ENCODE measurements at places on chromosomes 12 and 14.

GRCh38 chr14:101004954-101005353 is 101.4 kb upstream of the RTL1 start:
- no peak for DNase-seq

DNA sequence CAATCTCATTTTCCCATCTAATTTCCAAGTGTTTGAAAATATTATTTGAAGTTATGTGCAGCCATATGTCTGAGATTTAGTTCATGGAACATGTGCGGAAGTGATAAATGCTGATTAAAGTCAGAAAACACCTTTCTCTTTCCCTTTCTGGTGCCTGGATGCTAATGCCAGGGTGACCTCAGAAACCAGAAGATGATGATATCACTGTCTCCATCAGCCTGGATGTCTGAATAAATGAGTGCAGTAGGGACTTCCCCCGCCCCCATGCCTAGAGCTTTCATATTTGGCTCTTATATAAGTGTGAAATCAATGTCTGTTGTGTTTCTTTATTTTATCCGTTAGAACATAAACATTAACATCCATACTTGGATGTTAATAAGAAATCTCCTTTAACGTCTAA is 261.9 kb upstream of the LRIG3 start:
- no peak for DNase-seq

- DNase-seq: no peak
These were observed 143.4 kb downstream of the KCNK10 start for GRCh38 chr14:88179716-88180115.

GRCh38 chr12:67237231-67237630 is 31.9 kb upstream of the CAND1 start:
- DNase-seq: no peak

- DNase-seq: no peak
These were observed 106.8 kb downstream of the SLCO1B3 start for GRCh38 chr12:20917269-20917668.

GRCh38 chr14:94646066-94646465 is 33.9 kb downstream of the SERPINA3 start:
- no peak for DNase-seq

DNA sequence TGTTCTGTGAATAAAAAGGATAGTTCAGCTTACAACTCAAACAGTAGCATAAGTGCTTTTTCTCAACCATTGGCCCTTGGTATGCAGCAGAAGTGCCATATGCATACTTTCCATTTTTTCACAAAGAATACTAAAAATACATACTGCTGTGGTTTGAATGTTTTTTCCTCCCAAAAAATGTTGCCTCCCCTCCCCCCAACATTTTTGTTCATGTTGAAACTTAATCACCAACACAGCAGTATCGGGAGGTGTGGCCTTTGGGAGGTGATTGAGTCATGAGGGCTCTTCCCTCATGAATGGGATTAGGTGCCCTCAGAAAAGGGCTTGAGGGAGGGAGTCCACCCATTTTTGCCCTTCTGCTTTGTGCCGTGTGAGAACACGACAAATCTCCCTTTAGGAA is 198.6 kb downstream of the ESR2 start:
- no peak for DNase-seq

- DNase-seq: no peak
These were observed 1.2 kb upstream of the GPR132 start for GRCh38 chr14:105066240-105067071.

- DNase-seq: no peak
These were observed 82.2 kb downstream of the LLPH start for GRCh38 chr12:66048218-66048834.

GRCh38 chr12:5222011-5222461 is 178.4 kb downstream of the KCNA5 start:
- DNase-seq: no peak

GRCh38 chr12:43835264-43835655 is 621 bp upstream of the TMEM117 start:
- DNase-seq: no peak

- peak; percentile 62 for DNase-seq
These were observed at the start of gene KLHDC1 for GRCh38 chr14:49692811-49693734. Gene KLHDC1, plus strand, starts transcription at chr14:49693120. Its CDS starts 75 bp downstream, at chr14:49693195.

DNA sequence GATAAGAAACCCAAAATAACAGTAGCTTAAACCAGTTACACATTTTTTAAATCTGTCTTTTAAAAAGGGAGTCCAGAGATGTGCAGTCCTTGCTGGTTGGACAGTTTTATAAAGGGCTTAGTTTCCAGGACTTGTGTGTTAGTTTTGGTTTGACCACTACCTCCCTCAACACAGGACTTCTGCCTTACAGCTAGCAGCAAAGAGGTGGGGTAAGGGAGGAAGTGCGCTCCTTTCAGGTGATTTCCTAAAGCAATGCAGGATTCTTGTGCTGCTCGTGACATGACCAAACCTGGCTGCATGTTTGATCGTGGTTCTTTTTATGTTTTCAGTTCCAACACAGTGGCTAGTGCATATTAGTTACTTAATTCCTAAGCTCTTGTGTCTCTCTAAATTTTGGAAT is 266.2 kb downstream of the TMTC2 start:
- no peak for DNase-seq

GRCh38 chr12:63353559-63353958 is 202.6 kb upstream of the AVPR1A start:
- DNase-seq: no peak

GRCh38 chr12:66587912-66588311 is 91.0 kb downstream of the GRIP1 start:
- DNase-seq: no peak

GRCh38 chr12:127257366-127257935 is 1009.5 kb upstream of the TMEM132C start:
- no peak for DNase-seq

- DNase-seq: no peak
These were observed 18.5 kb upstream of the PGF start for GRCh38 chr14:74973905-74974363.

GRCh38 chr14:77554207-77554606 is 55.6 kb upstream of the ISM2 start:
- no peak for DNase-seq

DNA sequence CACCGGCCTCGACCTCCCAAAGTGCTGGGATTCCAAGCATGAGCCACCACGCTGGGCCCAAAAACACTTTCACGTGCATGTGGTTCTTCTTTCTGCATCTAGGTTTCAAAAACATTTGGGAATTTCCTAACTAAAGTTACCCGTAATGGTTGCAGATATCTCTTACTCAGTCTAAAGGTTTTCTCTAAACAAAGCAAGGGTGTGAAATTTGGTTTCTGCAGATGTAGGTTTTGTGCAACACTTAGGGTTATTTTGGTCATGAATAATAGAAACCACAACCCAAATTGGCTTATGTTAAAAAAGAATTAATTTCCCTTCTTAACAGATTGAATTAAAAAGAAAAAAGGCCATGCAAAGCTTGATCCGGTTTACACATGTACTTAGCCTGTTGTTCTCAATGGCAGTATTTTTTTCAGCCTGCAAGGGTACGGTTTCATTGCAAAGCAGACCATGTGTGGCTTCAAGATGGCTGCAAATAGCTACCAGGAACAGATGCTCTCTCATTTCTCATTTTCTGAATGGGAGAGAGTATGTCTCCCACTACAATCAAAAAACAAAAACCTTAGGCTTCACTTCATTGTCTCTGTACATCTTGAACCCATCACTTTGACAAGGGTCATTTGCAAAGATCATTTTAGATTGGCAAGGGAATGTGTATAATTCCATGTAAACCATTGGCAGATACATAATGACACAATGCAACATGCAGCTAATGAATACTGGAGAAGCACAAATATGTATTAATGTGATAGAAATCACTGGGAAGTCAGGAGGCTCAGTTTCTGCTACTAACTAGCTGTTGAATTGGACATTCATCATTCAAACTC is 491.2 kb upstream of the FLRT2 start:
- DNase-seq: no peak

GRCh38 chr14:92416544-92416943 is 93.6 kb downstream of the SLC24A4 start:
- DNase-seq: no peak

DNA sequence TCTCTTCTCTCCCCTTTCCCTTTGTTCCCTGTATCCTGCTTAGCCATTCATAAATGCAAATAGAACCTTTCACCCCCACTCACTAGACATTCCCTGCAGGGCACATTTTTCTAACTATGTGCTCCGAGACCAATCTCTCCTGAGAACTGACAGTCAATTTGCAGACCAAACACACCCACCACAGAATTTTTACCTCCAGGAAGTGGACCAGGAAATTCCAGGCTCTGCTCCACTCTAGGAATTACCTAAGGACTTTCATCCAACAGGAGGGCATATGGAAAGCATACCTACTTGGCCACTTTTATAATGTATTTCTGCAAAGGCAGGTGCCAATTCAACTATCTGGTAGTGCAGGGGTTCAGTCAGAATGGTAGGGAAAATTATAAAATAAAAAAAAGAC is 8.9 kb upstream of the TAS2R46 start:
- DNase-seq: no peak

DNA sequence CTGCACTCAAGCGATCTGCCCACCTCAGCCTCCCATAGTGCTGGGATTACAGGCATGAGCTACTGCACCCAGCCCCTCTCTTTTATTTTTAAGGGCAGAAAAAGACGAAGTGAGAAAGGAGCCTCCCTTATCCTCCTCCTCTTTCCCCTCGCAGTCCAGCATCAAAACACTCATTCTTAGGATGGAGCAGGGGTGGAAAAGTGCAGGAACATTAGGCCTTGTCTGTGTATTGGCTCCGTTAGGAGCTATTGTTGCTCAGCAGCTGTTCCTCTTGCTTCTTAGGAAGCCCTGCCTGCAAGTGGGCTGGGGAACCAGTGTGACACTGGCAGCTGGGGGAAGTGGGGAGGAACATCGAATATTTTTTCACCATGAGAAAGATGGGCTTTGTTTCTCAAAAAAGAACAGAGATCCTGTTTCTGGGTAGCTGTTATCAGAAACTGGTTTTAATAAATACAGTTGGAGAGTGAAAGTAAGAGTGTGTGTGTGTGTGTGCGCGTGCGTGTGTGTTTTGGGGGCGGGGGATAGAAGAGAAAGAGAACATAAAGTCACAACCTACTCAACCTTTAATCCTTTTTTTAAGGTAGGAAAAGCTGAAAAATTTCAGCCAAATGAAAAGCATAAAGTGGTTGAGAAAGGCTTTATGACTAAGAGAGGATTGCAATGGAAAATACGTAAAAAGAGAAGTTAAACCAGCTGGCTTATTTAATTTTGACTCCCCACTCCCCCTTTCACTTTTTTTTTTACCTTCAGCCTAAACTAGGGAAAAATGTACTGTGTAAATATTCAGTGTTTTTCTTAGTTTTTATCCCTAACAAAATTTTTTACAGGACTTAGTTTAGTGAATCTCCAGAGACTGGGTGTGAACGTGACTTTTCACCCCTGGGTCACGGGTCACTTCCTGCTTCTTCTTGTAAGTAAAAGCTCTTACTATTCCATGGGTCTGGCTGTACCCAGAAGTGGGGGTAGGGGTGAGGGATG is 197.2 kb upstream of the PLEKHG7 start:
- no peak for DNase-seq

- DNase-seq: no peak
These were observed 8.6 kb upstream of the G2E3 start for GRCh38 chr14:30550335-30550734.

All from endothelial cell (in vitro differentiated cells).